Renal cortex interstitium (tissue), 15 donors: ENCODE measurements at places on chromosomes 3 and 15. TPM values are rescaled to one million over a fixed set of nuclear protein-coding genes. Genes with fewer than 3 reads are reported as not detected.

The NAA80 gene
- 7.2 TPM for polyA plus RNA-seq

The TXNRD3 gene
- 19.0 TPM for polyA plus RNA-seq

The ZCWPW2 gene
- polyA plus RNA-seq = 2.2 TPM

The SPINT1 gene
- 67.8 TPM for polyA plus RNA-seq

The HIGD2B gene
- not detected for polyA plus RNA-seq

The ZPLD1 gene
- 0.74 TPM for polyA plus RNA-seq

The MORC1 gene
- 0.59 TPM for polyA plus RNA-seq

The MEX3B gene
- polyA plus RNA-seq = 18.1 TPM

DNA sequence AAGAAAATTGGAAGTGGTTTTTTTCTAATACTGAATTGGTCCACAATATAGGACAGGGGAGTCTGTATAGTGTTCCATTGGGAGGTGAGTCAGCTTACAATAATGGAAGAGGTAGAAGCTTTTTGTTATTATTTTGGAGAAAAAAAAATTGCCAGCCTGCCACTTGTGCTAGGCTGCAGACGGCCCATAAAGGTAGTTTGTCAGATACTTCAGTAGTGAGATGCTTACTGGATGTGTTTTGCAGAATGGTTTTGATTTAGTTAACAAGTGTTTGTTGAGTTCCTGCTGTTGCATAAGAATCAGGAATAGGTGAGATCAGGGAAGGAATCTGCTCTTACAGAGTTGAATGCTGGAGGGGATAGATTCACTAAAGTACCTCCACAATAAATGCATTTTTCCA, 1.0 kb downstream of the DTWD1 start:
- no peak for DNase-seq

DNA sequence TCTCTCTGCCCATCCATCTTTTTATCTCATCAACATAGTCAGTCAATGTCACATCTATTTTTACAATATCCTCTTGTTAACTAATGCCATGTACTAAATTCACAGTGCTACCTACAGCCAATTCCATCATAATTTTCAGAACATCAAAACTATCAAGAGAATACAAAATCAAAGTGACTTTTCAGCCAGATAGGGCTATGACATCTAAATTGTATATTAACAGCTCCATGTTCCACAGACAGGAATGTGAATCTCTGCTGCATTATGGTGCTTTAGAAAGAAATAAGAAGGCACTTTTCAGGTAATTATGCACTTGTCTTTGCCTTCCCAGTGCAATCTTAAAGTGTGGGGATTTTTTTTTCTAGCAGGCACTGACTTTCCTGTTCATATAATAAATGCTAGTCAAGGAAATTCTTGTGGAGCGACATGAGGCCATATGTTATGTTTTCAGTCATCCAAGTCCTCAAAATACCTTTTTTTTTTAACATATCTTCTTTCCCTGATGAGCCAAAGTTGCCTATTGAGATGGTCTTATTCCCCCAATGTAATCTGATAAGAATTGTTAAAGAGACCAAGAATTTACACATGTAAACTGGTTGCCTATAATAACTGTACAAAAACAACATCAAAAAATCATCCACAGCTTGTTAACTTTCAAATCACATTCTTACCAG, 252.0 kb upstream of the CNTN3 start:
- no peak for DNase-seq

DNA sequence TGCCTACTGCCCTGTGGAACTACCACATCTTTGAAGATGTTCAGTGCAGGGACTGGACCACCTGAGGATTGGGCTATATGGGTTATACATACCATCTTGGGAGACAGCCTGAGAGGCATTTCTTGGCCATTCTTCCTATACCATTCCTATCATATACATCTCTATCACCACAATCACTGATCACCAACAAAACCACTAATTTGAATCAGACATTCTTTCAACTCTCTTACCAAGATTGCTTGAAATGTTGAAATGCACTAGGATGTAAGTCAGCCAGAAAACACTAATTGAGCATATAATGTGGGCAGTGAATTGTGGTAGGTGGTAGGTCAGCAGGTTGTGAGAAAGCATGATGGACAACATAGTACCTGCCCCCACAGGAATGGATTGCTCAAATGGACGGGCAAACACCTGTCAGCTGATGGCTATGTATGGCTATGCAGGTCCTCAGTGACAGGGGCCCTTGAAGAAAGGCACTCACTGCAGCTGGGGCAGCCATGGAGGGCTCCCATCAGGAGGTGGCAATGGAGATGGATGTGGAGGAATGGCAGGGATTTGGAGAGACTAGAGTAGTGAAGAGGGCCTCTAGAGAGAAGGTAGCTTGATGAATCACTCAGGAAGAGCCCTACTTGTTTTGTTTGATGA, 49.1 kb downstream of the AMOTL2 start:
- DNase-seq = no peak

- DNase-seq = no peak
Observed at GRCh38 chr3:128226186-128226725, 73.0 kb downstream of the EEFSEC start.

DNA sequence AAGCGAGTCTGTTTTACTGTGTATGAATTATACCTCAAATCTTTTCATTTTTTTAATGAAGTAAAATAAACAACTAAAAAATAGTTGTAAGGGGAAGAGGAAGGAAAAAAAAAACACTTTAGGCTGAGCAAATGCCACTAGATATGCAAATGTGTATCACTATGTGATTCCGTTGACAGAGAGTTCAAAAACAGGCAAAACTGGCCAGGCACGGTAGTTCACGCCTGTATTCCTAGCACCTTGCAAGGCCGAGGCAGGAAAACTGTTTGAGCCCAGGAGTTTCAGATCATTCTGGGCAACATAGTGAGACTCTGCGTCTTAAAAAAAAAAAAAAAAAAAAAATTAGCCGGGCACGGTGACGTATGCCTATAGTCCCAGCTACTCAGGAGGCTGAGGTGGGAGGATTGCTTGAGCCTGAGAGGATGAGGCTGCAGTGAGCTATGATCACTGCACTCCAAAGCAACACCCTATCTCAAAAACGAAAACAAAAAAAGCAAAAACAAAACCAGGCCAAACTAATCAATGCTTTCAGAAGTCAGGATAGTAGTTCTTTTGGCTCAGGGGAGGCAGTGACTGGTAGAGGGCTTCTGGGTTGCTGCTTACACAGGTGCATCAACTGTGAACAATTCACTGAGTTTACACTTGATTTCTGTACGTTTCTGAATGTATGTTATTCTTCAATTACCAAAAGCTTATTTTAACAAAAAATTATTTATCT, 7.4 kb downstream of the PRC1 start:
- DNase-seq = no peak

DNA sequence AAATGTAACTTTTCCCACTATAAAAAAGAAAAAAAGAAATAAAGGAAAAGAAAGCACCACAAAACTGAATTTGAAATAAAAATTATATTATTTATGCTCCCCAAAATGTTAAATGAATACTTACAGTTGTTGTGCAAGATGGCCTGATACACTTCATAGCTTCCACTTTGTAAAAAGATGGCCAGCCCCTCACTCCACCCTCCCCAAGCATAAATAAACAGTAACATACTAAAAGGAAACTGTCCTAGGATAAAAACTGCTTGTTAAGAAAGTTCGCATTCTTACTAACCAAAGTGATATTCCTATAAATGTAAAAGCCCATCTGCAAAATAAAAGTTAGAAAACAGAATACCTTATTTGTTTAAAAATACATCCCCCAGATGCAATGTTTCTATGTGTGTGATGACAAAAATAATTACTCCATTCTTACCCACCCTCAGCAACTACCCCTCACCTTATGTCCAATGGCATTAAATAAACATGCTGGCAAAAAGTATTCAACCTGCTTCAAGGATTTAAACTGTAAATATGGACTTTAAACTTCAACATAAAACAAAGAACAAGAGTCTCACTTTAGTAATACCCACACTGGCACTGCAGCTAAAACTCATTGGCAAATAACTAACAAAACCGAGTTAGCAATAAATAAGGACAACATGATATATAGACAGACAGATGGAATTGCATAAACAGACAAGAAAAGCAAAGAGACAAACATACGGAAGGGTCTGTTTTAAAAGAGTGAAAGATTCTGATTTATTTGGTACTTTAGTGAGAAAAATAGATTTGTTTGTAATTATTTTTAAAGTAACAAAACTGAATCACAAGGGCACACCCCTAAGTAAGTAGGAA, 47.7 kb downstream of the ZBTB20 start:
- no peak for DNase-seq

GRCh38 chr15:57082054-57082728, 163.7 kb downstream of the TCF12 start:
- no peak for DNase-seq

GRCh38 chr3:14154276-14154675, 24.1 kb downstream of the XPC start:
- no peak for DNase-seq

DNA sequence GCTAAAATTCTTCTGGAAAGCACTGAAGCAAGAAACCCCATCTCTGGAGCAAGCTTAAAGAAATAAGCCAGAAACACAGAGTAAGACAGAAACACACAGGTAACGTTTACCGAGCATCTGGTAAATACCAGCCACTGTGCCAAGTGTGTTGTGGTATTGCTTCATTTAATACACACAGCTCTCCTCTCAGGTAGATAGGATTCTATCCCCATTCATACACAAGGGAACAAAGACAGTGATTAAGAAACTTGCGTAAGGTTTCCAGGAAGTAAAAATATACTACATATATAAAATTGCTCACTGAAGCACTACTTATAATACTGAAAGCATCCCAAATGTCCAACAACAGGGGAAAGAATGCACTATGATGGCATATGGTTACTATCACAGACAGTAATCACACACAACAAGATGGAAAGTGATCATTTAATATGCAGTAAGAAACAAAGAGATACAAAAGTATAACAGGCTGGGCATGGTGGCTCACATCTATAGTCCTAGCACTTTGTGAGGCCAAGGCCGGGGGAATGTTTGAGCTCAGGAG, 27.5 kb downstream of the TAMM41 start:
- DNase-seq = no peak

DNA sequence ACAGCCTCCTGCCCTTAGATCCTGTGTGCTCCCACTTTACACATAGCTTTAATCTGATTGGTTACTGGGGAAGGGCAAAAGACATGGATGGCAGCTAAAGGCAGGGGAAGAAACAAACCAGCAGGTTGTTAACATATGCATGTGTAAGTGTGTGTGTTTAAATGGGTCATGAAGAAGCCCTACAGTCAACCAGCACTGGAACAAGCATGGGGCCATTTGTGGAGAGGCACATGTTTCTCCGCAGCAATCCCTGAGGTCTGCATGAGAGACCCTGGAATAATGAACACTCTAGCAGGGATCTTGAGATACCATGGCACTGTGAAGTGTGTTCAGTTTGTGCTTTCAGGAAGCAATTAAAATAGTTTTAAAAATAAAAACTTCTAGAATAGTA, 6.0 kb downstream of the KLF13 start:
- no peak for DNase-seq

GRCh38 chr3:55327131-55327920, 159.8 kb downstream of the WNT5A start:
- no peak for DNase-seq

DNA sequence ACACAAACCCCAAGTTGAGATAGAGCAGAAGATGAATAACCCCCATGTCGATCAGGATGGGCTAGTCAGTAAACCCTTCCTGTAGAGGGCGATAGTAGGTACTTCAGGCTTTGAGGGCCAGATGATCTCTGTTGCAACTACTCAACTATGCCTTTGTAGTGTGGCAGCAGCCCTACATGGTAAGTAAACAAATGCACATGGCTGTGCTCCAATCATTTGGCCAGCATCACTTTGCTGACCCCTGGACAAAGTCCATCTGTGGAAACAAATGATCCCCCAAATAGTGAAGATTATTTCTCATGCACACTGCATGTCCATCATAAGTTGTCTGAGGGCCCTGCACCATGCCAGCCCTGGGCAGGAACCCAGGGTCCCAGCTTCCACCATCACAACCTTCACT, 402.2 kb upstream of the PROK2 start:
- no peak for DNase-seq

DNA sequence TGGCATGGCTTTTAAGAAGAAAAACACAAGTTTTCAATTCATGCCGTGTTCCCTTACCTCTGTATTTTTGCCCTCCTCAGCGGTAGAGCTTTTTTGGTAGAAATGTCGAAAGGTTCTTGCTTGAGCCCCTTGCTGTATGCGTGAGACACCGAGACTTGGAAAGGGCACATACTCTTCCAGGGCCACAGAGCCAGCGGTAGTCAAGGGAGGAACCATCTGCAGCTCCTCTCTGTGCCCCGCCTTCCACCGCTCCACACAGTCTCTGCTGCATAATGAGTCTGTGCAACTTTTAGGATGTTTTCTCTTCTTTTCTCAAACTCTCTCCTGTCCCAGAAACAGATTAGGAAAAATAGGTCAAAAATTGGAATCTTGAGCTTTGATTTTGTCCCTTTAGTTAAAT, 77.5 kb downstream of the LPP start:
- DNase-seq = no peak

DNA sequence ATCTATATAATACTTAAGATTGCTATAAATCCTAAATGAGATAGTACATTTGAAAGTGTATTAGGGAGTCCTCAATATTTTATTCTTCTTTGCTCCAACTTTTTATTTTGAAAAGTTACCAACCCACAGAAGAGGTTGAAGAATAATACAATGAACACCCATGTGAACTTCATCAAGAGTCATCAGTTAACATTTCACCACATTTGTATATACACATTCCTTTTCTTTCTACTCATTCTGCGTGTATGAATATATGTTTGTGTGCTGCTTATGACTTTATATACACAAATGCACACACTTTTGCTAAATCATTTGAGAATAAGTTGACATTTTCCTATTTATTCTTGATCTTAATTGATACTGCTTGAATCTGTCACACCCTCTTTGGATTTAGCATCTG, 193.3 kb upstream of the CGNL1 start:
- DNase-seq = no peak

DNA sequence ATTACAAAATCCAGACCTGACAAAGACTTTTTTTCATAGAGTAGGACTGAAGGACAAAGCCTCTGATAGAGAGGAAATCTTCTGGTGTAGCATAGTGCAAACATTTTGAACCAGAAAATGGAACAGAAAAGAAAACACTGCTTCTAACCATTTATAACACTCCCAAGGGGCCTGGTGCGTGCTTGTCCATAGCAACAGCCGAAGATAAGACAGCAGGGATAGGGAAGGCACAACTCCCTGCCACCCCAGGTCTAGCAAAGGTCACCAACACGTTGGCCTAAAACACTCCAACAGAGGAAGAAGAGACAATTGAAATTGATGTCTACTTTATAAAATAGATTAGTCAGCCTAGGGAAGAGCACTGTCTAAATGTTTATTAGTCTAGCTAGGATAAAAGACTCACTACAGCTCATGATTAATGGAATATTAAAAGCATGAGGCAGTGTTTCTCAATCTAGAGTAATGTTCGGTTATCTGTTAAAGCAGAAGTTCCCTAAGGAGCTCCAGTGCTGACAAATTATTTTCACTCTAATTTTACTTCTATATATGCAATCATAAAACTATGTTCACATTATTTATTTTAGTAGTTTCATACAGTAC, 145.2 kb downstream of the P3H2 start:
- no peak for DNase-seq

DNA sequence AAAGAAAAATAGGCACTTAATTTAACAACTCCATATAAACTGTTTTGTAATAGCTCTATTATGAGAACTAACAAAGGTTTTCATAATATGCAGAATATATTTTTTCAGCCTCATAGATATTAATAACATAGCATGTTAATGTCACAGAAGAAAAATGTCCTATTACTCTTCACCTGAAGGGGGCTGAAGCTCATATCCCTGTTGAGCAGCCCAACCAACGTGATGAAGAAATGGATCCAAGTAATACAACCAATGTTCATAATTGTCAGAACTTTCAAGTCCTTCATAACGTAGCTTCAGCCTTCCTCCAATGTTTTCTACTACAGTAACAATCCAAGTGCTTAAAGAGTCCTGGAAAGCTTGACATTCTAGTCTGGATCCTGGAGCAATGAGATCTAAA, 34.5 kb upstream of the STIMATE start:
- no peak for DNase-seq
